Sciatic nerve (tissue), 2 donors: ENCODE measurements at places on chromosomes 7 and 10. TPM values are rescaled to one million over a fixed set of nuclear protein-coding genes. Genes with fewer than 3 reads are reported as not detected.

- no peak for DNase-seq
These were observed 312.8 kb upstream of the NFE2L3 start for GRCh38 chr7:25839084-25839769.

Gene OR13A1
- total RNA-seq, result not detected

- DNase-seq, result no peak
These were observed 161.1 kb downstream of the RPS24 start for GRCh38 chr10:78194539-78195402.

DNA sequence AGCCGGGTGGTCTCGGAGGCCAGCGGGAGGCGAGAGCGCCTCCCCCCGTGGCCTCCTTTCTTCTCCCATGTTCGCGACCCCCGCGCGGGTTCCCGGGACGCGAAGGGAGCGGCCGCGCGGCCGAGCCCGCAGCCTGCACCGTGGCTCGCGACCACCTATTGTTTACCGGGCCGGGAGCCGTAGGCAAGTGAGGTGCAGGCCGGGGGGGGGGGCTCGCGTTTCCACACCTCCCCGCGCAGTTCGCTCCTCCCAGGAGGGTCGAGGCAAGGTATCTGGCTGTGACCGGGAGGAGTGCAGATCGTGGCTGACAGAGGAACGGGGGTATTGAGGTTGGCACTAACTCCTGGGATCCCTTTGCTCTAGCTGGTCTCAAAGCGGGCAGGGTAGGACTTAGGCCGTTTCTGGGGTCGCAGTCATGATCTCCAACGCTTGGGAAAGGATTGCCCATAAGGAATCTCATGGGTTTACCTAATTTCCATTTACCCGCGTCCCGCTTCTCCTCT, 734 bp downstream of the PTPN12 start:
- DNase-seq, result no peak
